ENCODE measurements at places on chromosomes 3 and 15. TPM values are rescaled to one million over a fixed set of nuclear protein-coding genes. Genes with fewer than 3 reads are reported as not detected.

Gene GOLGA8T
- total RNA-seq, result not detected

Gene PIK3R4
- total RNA-seq, result 32.0 TPM

Gene PDCD7
- 33.6 TPM for total RNA-seq

Gene MORC1
- total RNA-seq, result not detected

Gene PP2D1
- total RNA-seq, result not detected
